ENCODE measurements at places on chromosomes 7 and 10.

DNA sequence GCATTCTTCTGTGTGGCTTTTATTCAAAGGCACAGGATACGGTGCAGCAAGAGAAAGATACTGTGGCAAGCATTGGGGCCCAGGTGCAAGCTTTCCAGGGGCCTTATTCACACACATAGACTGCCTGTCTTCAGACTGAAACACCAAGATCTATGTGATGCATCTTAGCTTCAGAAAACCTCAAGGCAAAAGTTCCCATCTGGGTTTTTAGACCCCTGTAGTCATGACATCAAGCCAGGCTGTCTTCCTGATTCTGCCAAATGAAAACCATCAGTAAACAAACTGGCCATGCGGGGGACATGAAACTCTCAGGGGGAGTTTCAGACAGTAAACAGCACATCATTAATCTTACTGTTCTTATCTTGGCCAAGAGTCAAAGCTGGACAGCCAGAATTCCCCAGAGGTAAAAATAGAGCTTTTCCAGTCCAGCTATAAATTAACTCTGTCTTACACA, 9.8 kb downstream of the AGBL3 start:
- DNase-seq: no peak

DNA sequence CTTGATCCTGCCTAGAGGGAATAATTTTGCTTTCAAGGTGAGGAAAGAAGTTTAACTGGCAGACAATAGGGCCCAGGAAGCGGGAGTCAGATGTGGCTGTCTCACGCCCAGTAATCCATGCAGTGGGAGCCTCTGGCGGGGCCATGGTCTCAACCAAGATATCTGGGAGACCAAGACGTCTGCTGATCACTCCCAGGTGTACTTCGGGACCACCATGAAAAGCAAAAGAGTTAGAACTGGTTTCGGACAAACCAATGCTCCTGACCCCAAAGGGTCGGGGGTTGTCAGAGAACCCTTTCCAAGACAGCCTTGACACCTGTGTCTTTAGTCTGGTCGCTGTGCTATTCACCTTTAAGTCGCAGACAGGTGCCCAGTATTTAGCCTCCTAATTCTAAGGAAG, 256.9 kb upstream of the MBL2 start:
- DNase-seq: no peak

- DNase-seq: no peak
Measured at GRCh38 chr10:59047957-59048618, 128.4 kb upstream of the PHYHIPL start.

DNA sequence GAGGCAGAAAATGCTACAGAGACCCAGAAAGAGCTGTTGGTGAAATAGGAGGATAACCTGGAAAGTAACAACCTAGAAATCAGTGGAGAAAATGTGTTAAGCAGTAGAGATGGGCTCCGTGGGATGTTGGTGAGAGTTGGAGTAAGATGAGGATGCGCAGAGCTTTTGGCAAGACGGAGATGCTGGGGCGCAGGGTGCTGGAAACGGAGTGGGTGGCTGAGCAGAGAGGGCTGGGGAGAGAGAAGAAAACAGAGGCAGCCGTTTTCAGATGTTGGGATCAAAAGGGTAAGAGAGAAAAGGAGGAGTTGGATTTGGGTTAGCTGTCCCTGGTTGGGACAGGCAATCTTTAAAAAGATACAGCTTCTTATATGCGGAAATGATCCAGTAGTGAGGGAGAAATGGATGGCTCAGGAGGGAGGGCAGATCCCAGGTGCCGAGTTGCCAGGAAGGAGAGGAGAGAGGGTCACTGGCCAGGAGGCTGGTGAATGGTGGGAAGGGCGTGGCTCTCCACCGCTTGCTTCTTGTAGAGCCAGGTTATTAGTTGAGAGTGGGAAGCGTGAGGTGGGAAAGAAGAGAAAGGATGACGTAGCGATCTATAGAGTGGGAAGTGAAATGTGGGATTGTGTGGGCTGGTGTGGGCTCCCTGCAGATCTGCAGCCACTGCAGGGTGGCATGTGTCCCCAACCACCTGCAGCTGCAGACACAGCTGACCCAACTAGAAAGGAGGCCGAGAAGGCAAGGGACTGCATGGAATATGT, 182.2 kb upstream of the SVIL start:
- DNase-seq: no peak

DNA sequence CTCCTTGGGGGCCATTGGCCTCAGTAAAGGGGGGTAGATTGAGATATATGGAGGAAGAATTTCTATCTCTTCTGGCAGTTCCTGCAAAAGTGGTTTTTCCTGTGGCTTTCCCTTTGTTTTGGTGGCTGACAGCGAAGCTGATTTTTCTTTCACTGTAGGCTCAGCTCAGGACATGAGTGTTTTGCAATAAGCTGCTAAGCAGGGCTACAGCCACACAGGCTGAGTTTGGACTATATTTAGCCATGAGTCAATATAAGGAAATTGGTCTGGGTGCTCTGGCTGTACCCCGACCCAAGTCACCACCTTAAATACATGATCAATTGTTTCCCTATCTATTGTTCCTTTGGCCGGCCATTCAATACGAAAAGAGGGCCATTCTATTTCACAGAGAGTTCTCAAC, 212.7 kb upstream of the KCND2 start:
- DNase-seq: no peak

DNA sequence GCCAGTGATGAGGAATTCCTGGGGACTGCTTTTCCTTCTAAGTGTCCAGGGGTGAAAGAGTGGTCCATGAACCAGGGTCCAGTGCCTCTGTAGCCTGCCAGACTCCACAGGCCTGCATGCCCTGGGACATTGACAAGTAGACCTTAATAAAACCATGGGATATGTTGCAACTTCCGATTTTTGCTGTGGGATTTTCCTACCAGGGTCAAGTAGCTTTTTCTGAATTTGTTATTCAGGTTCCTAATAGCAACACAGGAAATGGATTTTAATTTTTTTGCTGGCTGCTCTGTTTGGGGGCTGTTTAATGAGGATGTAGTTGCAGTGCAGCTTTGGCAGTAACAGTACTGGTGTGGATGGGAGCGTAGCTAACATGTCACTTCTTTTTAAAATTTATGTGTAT, 42.1 kb downstream of the WBP1L start:
- DNase-seq: no peak

DNA sequence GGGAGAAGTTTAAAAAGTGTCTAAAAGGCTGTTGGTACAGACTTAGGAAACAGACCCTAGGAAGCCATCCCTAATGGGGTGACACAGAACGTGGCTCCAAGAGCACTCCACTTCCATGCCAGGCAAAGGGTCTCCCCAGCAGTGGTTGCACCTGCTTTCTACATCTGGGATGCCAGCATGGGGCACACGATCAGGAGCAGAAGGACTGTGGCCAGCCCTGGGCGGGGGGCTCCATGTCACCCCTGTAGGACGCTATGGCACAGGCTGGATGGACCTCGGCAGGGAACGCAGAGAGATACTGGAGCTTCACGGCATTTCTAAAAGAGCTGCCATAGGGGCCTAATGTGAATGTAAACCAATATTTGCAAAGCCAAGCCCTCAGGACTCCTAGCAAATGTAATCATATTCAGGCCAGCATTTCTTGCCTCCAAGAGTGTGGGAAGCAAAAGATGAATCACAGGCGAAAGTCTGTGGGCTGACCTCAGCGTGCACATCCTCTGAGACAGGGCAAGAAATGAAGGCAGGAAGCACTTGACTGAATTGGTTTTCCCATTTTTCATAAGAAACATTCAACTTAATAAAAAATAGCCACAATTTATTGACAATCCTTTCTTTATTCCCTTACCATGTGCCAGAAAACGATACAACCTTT, 93.9 kb downstream of the ATXN7L1 start:
- no peak for DNase-seq

GRCh38 chr7:146826329-146826728, 709.7 kb downstream of the CNTNAP2 start:
- DNase-seq: no peak

All from NCI-H187 treated with DMSO at 0.1 percent for 48 hours (cell line).